Bladder microvascular endothelial cell (primary cell): ENCODE measurements at places on chromosomes 6 and 20. TPM values are rescaled to one million over a fixed set of nuclear protein-coding genes. Genes with fewer than 3 reads are reported as not detected.

Gene CPXM1
- under 0.01 and 0.38 TPM in 2 replicates for total RNA-seq

Gene FOXC1
- 3.2 and 6.9 TPM in 2 replicates for total RNA-seq

Gene CRISP2
- not detected in 2 replicates for total RNA-seq

Gene C20orf141
- not detected in 2 replicates for total RNA-seq

Gene DEFB124
- total RNA-seq: not detected in 2 replicates

Gene DAAM2
- 0.16 and 0.57 TPM in 2 replicates for total RNA-seq

Gene FOXA2
- not detected in 2 replicates for total RNA-seq

Gene ZC3H12D
- 0.16 TPM in 1 of 2 replicates, not detected in the other for total RNA-seq

Gene SYNDIG1
- not detected in 2 replicates for total RNA-seq
